ENCODE measurements at places on chromosomes 4 and X.

GRCh38 chrX:85543866-85544265 is 164.4 kb upstream of the POF1B start:
- DNase-seq: no peak

- DNase-seq: no peak
These were observed 486.4 kb upstream of the FAT1 start for GRCh38 chr4:187209921-187210613.

- DNase-seq: no peak
These were observed 101.2 kb downstream of the FRMPD4 start for GRCh38 chrX:12239356-12240082.

DNA sequence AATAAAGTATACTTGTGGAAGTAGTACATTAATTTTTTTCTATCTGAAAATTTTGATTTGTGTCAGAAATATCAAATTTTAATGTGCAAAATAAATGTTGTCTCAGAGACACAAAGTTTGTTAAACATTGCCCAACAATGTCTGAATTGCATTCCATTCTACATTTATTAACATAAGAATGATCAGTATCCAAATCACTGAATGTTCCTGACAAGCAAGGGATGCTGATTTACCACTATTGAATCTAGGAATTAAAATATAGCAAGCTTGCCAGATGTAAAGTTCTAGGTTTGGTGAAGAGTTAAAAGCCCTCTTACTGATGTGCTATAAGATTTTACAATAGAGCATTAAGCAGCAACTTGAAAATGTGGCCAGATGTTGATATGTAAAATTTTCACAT is 489.2 kb upstream of the CTSO start:
- no peak for DNase-seq

DNA sequence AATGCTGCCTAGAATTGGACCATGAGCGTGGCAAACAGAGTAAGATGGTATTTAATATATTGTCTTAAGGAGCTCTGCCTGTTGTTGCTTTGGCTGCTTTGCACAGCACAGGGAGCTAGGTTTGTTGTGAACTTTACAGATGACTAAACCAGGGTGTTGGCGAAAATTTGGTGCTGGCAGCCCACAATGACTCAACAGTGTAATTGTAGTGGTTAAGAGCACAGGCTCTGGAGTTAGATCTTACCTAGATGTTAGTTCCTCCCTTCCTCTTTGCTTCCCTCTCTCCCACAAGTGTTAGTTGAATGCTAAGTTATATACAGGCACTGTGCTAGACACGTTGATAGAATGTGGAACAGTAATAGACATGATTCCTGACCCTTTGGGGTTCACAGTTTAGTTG is 128.9 kb upstream of the TRPC5 start:
- no peak for DNase-seq

GRCh38 chr4:161604516-161605300 is 559.1 kb downstream of the FSTL5 start:
- DNase-seq: no peak

DNA sequence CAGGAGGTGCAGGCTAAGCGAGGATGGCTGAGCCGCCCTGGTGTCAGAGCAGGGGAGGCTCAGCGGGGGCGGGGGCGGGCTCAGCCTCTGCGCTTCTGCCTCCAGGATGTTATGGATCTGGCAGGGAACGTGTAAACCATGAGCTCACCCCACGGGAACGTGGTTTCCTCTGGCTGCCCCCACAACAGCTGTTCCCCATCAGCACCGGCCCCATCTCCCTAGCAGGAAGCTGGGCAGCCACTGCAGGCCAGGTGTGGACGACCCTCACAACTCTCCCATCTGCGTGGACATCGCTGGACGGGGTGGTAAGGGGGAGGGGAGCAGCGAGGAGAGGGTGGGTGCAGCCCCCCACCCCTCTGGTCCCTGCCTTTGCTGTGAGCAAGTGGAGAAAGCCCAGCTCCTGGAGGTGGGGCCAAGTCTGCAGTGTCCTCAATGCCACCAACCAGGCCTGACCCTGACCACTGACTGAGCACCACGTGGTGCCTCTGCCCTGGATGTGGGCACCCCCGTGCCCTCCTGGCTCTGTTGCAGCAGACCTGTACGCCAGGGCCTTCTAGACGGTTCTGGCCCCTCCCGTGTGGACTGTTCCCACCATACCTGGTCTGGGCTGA is 28.1 kb upstream of the SPON2 start:
- no peak for DNase-seq

DNA sequence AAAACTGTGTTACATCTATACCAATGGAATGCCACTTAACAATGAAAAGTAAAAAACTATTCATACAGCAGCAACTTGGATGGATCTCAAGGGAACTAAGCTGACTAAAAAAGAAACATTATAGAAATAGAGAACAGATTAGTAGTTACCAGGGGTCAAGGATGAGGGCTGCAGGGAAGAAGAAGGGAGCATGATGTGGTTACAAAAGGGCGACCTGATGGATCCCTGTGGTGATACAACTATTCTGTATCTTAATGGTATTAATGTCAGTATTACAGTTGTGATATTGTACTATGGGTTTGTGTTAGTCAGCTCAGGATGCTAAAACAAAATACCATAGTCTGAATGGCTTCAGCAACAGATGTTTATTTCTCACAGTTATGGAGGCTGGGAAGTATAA is 190.7 kb downstream of the ZNF674 start:
- no peak for DNase-seq

DNA sequence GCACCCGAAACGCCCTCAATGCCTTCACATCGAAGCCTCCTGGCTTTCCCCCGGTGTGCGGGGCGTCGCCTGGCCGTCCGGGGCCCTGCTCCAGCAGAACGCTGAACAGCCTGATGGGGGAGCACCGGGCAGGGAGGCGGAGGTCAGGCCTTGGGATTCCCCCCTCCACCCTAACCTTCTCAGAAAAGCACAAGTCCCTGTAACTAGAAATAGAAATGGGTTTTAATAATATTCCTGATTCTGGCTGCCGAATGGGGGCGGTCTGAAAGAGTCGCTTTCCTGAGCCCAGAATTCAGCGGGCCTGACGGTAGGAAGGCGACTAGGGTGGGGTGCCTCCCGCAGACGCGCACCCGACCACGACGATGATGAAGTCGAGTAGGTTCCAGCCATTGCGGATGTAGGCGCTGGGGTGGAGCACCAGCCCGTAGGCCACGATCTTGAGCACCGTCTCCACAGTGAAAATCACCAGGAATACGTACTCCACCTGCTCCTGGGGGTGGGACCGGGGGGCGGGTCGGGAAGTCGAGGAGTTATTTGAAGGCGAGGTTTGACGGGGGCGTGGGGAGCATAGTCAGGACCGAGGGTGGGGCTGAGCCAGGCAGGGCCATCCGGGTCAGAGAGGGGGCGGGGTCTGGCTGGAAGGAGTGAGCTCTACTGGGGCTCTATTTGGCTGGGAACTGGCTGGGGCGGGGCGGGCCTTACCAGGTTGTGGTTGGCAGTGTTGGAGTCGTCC is 2.5 kb downstream of the CACNA1F start:
- no peak for DNase-seq

GRCh38 chr4:95798727-95799126 is 41.2 kb upstream of the PDHA2 start:
- no peak for DNase-seq

GRCh38 chrX:113906168-113906567 is 677.7 kb upstream of the HTR2C start:
- no peak for DNase-seq

GRCh38 chrX:124534536-124534935 is 188.2 kb downstream of the SH2D1A start:
- no peak for DNase-seq

DNA sequence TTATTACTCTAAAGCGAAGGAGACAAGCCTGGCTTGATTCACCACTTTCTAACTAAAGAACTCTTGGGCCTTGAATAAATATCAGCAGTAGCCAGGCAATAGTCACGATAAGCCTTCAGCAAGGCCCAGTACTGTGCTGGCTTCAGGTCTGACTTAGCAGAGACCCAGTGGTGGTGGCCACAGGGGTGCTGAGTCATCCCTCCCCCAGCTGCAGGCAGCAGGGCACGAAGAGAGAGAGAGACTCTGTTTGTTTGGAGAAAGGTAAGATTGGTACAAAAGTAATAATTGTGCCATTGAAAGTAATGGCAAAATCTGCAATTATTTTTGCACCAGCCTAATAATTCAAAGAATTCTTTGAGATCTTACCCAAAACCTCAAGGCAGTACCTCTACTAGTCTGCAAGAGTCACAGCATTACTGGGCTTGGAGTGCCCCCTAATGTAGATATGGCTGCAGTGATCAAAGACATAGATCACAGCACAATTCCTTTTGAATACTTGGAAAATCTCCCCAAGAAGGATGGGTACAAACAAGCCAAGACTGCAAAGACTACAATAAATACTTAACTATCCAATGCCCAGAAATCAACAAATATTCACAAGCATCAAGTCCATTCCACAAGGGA is 159.5 kb upstream of the USP38 start:
- no peak for DNase-seq

DNA sequence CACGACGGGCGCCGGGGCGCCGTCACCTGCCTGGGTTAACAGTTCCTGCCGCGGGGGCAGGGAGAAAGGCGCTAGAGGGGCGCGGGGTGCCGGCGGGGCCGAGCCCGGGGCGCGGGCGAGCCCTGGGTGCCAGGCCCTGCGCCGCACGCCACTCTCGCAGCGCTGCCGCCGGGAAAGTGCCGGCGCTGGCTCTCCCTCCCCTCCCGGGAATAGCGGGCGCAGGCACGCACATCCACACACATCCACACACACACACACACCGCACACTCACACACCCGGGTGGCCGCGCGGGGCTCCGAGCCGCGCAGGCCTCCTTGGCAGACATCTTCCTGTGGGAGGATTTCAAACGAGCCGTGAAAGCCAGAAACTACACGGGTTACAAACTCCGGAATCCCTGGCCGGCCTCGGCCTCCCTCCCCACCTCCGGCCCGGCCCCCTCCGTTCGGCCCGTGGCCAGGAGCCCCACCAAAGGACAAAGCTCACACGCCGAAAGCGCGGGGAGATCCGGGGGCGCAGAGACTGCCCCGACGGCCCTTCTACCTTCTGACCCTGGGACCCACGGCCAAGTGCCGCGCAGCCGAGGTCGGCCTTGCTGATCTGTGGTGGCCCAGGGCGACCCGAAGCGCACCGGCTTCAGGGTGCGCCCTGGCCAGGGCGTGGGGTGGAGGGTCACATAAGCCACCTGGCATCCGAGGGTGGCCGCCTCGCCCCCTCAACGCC is 92.3 kb downstream of the BCOR start:
- no peak for DNase-seq

DNA sequence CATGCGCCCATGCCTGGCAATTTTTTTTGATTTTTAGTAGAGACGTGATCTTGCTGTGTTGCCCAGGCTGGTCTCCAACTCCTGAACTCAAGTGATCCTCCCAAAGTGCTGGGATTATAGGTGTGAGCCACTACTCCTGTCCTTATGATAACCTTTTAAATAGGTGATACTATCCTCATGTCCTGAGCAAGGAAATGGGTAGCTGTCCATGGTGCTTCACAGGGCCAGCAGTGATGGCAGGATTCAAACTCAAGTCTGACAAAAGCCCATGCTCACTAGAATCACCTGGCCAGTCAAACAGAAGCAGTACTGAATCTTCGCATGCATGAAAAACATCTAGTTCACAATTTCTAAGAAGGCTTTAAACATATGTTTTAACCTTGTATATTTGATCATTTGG is 235.1 kb downstream of the NR3C2 start:
- DNase-seq: no peak

DNA sequence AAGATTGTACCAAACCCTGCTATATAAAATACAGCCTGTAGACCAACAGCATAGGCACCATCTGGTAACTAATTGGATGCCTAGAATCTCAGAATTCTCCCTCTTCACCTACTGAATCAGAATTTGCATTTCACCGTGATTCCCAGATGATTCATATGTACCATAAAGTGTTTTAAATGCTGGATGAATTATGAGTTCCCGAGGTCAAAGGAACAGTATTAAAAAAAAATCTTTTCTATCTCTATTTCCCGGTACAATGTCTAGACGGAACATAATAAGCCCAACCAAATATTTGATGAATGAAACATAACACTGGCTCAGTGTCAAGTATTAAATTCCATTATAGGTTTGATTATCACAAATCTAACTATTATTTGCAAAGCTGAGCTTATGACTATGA is 280.0 kb downstream of the ANKRD50 start:
- DNase-seq: no peak

DNA sequence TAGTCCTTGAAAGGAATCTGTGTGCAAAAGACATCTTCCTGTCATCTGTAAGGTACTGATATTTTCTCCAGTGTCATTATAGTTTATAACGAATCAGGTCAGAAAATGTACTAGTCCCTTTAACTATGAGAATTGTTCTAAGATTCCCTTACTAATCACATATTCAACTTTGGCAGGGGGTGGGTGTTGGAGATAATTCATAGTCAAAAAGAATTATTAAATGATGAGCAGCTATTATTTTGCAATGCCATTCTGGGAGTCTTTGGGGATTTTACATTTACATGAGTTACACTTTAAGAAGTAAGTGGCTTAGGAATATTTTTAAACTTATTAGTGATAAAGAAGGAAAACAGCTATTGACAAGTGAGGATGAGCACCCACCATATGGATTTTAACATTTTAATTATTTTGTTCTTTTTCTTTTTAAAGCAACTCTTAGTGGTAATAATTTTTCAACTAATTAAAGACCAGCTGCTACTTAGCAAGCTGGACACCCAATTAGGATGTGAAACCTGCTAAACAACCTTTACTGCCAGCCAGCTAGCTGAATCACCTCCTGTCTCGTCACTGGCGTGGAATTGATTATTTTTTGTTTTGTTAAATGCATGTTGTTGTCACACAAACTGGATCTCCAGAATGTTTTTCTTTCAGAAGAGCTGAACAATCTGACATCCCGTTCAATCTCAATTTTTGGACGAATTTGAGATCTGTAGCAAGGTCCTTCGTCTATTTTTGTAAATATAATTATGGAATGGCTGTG is 219.2 kb downstream of the ARAP2 start:
- DNase-seq: no peak

DNA sequence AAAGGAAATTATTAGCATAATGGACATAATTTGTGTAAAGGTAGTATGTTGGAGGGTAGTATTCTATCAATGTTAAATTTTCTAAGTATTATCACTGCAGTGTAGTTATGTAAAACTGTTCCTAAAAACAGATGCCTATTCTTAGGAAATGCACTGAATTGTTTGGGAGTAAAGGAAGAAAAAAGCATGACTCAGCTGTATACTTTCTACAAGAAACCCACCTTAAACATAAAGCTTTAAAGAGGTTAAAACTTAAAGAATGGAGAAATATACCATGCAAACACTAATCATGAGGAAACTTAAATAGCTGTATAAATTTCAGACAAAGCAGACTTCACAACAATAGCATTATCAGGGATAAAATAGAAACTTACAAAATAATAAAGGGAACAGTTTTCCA is 292.9 kb downstream of the ANTXR2 start:
- DNase-seq: no peak

DNA sequence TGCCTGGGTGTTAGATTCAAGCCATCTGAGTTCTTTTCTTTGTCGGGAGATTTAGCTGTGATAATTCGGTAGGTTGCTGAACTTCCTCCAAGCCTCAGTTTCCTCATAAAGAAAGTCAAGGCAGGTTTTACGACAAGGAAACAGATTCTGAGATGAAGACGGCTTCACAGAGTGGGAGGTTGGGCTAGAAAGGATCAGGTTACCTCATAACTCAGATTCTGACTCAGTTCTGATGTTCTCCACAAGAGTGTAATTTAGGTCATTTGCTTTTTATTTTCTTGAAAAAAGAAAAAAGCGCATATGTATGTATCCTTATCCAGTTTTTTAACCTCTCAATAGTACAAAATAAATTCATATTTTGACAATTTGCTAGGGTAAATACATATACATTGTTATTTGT is 47.2 kb upstream of the ELOVL6 start:
- DNase-seq: no peak

GRCh38 chr4:155692361-155692760 is 25.7 kb downstream of the GUCY1A1 start:
- no peak for DNase-seq

- DNase-seq: no peak
These were observed 99.5 kb downstream of the FBXW7 start for GRCh38 chr4:152436384-152436783.

All from cerebellar nuclear complex (tissue), 1 donor.